ENCODE measurements at places on chromosomes 2 and 18. TPM values are rescaled to one million over a fixed set of nuclear protein-coding genes. Genes with fewer than 3 reads are reported as not detected.

The GREB1L gene
- 1.3 TPM for total RNA-seq

The COPS9 gene
- total RNA-seq: 95.6 TPM

The OTOS gene
- not detected for total RNA-seq

The DCDC2C gene
- total RNA-seq: not detected

The FSHR gene
- not detected for total RNA-seq

The RGPD3 gene
- under 0.01 TPM for total RNA-seq

The GKN2 gene
- total RNA-seq: not detected

The SIX3 gene
- not detected for total RNA-seq

The GREB1 gene
- total RNA-seq: not detected

The STPG4 gene
- 0.31 TPM for total RNA-seq

The EFEMP1 gene
- 12,559 TPM for total RNA-seq

The UGT1A10 gene
- not detected for total RNA-seq

The SS18 gene
- 112 TPM for total RNA-seq

The SLC9A4 gene
- total RNA-seq: under 0.01 TPM

The HRH4 gene
- not detected for total RNA-seq

The AQP12B gene
- total RNA-seq: not detected

Measured in bladder microvascular endothelial cell (primary cell).